SHP77 (cell line): ENCODE measurements at places on chromosomes 5 and 9.

- DNase-seq: no peak
Observed at GRCh38 chr9:131271506-131271931, 4.8 kb downstream of the FAM78A start.

DNA sequence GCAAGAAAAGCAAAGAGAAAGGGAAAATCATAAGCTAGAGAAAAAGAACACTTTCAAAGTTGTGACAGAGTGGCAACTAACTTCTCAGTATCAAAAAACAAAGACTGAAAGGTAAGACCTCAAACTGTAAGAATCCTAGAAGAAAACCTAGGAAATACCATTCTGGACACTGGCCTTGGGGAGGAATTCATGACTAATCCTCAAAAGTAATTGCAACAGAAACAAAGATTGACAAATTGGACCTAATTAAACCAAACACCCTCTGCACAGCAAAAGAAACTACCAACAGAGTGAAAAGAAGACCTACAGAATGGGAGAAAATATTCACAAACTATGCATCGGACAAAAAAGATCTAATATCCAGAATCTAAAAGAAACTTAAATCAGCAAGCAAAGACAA is 79.1 kb downstream of the FEM1C start:
- DNase-seq: no peak

- DNase-seq: peak; percentile 11
Observed at GRCh38 chr5:132238169-132238744, 10.6 kb upstream of the P4HA2 start.

GRCh38 chr5:111144352-111144930 is 52.3 kb downstream of the WDR36 start:
- no peak for DNase-seq

DNA sequence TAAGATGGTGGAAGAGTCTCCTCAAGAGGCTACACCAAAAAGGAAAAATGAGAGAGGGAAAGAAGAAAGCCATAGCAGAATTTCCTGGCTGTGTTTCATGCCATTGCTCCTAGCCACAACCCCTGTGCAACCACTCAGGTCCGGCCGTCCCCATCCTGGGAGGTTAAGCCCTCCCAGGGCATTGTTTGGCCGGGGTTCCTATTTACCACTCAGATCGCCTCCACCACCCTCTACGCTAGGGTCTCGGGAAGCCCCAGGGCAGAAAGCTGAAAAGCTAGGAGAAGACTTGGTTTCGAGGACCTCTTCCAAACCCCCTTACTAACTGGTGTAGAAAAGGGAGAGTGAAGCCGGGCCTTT is 715 bp downstream of the RC3H2 start:
- no peak for DNase-seq

- no peak for DNase-seq
Observed at GRCh38 chr9:89905606-89906338, 301.0 kb downstream of the GADD45G start.

- DNase-seq: no peak
Observed at GRCh38 chr5:34941936-34942335, 12.6 kb downstream of the DNAJC21 start.

DNA sequence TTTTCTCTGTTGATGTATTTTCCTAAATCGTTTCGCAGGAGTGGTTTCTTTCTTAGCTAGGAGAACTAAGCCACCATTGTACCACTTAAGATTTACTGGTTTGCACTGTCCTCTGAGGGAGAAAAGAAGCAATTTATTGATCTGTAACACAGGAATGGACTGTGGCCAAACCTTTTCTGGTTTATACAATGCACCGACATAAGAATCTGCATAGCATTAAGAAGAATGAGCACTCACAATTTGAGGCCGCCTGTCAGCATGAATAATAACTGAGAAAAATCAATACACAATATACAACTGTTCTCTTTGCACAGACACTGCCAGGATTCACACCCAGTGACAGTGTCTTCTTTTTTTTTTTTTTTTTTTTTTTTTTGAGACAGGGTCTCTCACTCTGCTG is 168.6 kb upstream of the DMRT1 start:
- no peak for DNase-seq

DNA sequence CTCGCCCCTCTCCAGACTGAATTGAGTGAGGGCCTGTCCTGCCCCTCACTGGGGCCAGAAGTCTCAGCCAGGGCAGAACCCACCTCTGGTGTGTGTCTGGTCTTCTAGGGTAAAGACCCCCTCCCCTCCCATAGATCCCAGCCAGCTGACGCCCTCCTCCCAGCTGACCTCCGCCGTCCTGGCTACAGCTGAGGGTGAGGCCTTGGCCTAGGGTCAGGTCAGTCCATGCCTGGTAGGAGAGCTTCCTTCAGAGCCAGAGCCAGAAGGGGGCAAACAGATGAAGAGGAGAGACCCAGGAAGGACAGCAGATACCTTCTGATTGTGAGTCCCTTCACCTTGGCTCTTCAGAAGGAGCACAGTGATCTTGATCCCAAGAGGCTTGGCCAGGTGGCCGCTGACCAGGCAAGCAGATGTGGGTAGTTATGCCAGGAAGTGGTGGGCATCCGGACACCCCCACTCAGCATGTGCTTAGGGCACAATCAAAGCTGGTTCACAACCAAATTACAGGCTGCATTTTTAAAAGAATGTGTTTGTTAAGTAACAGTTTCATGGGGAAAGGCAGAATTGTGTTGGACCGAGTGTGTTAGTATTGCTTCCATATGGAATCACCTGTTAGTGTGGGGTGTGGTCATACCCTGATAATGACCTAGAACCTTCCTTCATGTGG is 29.9 kb downstream of the JADE2 start:
- no peak for DNase-seq

GRCh38 chr5:82917584-82917983 is 159.6 kb downstream of the TMEM167A start:
- DNase-seq: no peak

GRCh38 chr9:79701651-79702050 is 129.9 kb downstream of the TLE4 start:
- no peak for DNase-seq

- no peak for DNase-seq
Observed at GRCh38 chr9:131282688-131283422, 6.5 kb upstream of the FAM78A start.

DNA sequence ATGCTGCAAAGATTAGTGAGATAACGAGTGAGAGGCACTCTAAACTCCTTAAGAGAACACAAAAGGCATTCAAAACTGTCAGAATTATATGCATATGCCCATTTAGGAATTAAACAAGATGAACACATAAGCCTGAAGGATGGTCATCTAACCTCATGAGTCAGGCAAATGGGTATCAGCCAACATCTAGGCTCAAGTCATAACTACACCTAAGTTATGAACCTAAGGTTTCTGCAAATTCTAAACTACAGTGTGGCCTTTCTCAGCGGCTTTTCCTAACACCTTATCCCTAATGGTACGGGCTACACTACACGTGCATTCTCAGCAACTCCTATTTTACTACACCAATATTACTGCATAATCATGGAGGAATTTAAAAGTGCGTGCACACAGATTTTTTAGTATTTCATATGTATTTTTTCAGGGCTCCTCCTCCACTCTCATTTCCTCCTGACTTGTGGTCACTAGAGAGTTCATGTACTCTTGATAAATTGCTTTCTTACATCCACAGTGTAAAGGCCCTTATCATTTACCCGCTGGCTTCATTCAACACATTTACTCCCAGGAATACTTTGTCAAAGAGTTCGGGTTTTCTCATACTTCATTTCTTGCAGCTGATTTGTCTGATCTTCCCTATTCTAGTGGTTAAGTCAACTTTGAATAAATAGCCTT is 316.5 kb downstream of the BNC2 start:
- DNase-seq: no peak

DNA sequence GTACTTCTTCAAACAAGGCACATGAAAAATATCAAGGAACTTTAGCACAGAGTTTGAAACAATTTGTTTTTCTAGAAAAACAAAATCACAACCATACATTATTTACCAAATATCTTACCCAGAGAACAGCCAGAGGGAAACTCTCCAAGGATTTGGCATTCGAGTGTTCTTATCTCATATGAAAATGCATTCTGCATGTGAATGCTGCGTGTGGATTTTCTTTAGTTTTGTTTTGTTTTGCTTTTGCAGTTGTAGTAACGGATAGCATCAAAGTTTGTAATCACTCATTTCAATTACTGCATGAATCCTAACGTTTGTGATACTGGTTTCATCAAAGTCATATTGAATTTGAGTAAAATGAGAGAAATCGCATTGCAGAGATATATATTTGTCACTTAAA is 28.0 kb downstream of the ADAMTSL1 start:
- no peak for DNase-seq

GRCh38 chr9:92147030-92147851 is 32.0 kb upstream of the SPTLC1 start:
- peak; percentile 88 for DNase-seq

DNA sequence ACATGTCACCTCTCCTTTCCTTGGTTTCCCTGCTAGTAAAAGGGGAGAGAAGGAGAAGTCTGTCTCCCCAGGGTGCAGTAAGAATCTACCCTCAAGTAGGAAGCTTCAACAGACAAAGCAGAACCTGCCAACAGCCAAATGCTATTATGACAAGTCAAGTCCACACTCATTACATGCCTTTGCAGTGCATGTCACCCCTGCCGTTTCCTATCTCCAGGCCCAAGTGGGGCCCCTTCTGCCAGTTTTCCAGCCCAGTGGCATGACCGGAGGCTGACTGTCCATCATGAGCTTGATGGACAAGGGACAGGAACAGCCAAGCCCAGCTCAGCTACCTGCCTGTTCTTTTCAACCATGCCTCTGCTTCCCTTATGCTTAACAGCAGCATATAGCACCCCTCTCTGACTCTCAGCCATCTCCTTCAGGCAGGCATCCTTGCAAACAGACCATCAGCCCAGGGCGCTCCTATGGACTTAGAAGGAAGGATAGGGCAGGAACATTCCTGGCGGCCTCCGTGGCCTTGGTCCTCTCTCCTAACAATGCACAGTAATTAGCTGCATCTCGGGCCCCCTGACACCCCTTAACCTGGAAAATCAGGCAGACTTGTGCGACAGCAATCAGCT is 107.2 kb upstream of the RAD23B start:
- no peak for DNase-seq

DNA sequence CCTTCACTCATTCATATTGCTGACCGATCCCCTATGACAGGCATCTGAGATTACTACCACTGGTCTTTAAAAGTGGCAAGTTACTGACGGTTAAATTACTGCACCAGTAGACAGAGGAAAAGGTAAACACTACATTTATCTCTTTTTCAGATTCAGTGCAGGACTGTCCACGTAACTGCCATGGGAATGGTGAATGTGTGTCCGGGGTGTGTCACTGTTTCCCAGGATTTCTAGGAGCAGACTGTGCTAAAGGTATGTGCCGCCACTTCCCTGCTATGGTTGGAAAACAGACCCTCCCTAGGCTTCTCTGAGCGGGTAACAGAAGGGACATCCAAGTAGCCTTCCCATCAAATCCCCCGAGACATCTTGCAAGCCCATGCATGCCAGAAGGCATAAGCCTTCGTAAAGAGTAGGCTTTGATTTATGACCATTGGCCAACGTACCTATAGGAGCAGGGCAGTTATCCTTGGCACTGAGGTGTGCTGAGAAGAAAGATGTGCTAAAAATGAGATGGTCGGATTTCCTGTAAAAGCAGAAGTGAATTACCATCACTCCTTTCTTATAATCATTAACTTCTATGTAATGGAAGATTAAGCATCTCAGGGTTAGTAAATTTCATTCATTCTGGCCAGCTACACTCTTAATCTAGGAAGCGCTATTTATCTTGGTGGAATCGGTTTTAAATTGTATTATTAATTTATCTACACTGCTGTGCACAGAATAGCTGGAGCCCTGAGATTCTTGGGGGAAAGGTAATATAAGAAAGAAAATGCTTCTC is 193.4 kb upstream of the WWC1 start:
- DNase-seq: no peak

DNA sequence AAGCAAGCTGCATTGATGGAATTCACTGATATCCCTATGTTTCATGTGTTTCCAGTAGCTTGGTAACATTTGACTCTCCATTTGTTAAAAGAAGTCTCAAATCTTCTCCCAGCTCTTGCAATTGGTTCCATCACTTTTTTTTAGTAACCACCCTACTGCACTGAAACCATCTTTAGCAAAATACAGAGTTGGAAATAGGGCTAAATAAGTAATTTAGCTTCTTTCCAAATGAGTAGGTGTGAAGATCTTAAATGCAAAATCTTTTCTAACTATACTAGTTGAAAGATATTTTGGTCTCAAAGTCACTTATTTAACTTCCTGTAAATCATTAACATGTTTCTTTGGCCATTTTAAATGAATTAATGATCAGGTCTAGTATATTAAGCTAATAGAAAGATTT is 138.1 kb downstream of the DIRAS2 start:
- DNase-seq: no peak

- no peak for DNase-seq
Observed at GRCh38 chr9:85310573-85310972, 431.2 kb downstream of the AGTPBP1 start.

DNA sequence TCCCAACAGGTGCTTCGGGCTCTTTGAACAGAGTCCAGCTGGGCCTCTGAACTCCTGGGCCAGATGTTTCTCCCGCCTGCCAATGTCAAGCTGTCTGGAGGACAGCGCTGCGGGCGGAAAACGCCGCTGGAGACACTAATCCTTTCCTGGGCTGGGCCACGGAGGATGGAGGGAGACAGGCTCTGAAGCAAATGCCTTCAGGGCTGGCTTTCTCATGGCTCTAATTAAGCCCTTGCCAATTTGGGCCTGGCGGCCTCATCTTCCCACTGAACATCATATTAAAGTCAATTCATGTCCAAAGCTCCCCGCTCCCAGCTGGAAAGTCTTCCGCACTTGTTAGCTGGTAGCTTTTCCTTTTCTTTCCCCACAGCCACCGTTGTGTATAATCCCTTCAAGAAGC is 72.7 kb downstream of the NTNG2 start:
- no peak for DNase-seq

DNA sequence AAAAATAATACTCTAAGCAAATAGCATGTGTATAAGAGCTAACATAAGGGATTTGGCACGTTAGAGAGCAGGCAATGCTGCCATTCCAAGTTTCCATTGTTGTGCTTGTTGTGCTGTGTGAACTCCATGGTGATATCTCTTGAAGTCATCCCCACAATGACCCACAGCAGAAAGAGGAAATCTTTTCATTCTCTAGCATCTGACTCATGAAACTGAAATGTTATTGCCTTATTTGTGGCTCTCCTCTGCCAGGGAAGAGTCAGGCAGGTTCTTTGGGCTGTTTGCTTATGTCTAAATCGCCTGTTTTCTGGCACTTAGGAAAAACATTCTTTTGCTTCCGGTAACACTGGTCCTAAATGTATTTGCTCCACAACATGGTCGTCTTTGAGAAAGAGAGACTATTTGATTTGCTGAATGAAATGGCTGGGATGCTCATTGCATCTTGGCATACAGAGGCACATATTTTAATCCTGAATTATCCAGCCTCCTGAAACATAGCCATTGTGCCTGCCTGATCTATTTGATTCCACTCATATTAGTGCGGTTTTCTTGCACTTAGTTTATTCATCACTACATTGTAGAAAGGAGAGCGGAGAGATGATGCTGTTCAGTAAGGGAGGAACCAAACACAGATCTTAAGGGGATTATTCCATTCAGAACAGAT is 188.8 kb downstream of the CSNK1G3 start:
- no peak for DNase-seq
